MM.1S (cell line): ENCODE measurements at places on chromosomes 7 and 10.

DNA sequence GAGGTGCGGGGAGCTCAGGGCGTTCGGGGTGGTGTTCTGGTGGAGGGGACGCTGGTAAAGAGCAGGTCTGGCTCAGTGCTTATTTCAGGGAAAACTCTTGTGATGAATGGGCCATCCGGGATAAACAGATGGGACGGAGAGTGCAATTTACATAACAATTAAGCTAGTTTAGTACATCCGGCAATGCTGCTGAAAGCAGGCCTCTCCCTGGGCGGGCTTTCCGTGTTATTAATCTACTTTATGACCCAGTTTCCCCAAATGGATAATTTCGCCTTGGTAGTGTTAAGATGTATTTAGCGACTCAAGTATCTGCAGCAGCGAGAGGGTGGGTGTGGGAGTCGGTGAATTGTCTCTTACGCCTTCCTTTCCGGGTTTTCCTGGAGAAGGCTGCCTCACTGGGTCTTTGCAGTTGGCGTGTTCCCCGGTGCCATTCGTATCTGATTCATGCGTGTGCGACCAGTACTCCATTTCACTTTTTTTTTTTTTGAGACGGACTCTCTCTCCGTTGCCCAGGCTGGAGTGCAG lies 25.2 kb downstream of the FOXK1 start:
- no peak for DNase-seq

GRCh38 chr10:48901319-48901718 lies 38.3 kb downstream of the LRRC18 start:
- DNase-seq: no peak

GRCh38 chr10:87761892-87762291 lies 56.1 kb downstream of the ATAD1 start:
- no peak for DNase-seq

DNA sequence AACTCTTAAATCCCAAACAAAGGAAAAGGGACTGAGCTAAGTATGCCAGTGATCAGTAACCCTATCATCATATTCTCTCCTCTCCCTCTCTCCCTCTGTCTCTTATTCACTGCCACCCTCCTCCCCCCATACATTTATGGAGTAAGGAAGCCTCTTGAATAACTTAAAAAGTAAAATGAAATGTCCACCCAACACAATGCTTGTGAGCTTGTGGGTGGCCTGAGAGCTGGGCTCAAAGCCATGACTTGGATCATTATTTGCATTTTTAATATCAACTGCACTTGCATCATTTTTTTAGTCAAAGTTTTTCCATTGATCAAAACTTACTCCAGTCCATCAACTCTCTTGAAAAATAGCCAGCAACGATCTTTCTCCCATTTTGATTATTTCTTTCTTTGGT lies 46.8 kb downstream of the FAM107B start:
- DNase-seq: no peak

DNA sequence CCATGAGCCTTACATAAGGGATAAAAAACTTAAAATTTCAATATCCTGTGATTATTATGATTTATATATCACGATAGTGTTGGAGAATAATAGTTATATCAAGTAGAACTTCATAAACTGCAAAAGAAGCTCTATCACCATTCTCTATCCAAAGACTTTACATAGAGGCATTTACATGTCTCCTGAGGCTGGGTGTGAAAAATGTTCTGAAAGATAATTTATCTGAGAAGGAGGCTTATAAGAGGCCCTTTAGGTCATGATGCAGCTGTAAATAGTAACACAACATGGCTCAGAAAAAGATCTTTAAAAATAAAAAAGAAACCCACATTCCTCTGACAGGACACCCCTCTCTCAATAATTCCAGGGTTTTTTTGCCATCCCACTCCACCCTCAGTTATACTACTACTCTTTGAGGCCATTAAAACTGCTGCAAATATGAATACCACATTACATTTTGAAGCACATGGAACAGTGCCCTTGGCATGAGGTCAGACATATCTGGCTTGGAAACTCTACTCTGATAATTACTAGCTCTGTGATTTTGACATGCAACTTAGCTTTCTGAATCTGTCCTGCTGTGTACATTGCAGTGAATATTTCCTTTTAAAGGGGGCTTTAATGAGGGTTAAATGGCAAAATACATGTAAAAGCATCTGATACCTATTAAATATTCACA lies 55.5 kb downstream of the SLC16A12 start:
- no peak for DNase-seq

DNA sequence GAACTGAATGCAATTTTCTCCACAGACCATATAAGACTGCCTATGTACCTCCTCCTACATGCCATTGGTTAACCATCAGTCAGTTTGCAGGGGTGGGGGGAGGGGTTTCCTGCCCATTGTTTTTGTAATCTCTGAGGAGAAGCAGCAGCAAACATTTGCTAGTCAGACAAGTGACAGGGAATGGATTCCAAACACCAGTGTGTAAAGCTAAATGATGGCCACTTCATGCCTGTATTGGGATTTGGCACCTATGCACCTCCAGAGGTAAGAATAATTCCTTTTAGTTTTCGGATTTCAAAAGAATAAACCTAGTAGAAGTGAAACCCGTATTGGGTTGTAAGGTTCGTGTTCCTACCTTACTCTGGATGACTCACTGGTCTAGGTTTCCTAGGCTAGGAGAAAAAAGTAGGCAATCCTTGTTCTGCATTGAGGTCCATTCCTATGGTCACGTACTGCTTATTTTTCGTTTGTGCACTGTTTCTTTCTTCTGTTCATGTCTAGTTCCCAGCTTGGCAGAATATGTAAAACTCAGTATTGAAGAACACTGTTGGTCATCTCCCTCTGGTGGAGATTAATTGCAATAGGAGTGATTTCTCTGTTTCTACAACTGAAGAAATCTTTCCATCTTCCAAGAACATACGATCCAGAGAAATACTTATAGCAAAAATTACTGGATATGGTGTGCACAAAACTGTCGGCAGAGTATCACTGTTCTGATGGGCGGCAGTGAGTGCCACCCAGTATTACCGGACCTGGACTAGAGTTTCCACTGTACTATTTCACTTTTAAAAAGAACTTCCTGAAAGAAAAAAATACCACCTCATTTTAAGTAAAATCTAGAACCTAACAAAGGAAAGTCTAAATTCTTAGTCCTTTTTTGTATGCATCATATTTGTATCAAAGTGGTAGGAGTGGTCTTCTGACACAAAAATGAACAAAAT lies at the start of gene AKR1C3:
TSS of gene AKR1C3 (plus strand) at position 150 of the 941 bp plus-strand sequence. CDS start at position 181, 31 bp downstream.
- peak; percentile 77 for DNase-seq

DNA sequence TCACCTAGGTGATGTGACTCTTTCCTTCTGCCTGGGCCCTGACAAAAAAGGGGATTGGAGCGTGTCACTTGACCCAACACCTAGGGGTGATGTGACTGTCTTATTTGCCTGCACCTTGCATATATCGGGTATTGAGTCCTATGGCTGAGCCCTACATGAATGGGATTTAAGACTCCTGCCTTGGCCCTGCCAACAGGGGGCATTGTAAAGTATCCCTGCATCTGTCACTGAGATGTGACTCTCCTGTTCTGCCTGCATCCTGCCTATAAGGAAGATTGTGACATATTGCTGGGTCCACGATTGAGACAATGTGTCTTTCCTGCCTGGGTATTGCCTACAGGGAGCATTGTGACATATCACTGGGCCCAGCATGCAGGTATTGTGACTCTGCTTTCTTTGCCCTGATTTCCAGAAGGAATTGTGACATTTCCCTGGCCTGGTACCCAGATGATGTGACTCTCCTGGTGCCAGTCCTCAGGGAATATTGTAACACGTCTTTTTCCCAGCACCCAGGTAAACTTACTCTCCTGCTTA lies 14.2 kb upstream of the ZNF107 start:
- no peak for DNase-seq

DNA sequence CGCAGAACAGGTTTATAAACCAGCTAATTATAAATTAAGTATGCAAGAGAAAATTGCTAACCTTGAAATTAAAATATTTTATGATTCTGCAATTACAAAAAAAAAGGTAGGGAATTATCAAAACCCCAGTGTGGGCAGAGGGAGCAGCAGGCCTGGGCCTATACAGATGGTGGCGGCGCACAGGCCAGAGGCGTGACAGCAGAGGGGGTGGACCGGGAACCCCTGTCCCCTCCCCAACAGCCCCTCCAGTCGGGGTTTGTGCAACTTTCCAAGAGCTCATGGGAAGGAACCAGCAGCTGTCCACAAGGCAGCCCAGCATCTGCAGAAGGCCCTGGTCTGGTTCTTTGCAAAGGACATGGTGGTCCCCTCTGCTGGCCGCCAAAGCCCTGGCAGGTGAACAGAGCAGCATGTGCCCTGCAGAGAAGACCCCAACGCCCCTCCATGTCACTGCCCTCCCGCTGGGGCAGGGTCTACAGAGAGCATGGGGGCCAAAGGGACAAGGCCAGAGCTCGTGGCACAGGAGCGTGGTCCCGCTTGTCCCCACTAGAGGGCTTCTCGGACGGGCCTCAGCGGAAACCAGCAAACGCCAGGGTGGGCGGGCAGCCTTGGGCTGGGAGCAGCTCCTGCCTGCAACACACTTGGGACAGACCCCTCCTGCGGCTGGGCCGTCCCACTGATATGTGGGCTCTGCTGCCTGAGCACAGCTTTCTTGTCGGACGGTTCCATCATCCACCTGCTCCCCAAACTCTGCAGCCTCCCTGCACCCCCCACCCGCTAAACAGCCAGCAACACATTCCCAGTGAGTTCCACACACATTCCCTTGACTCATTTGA lies 75.1 kb downstream of the EBF3 start:
- DNase-seq: no peak

DNA sequence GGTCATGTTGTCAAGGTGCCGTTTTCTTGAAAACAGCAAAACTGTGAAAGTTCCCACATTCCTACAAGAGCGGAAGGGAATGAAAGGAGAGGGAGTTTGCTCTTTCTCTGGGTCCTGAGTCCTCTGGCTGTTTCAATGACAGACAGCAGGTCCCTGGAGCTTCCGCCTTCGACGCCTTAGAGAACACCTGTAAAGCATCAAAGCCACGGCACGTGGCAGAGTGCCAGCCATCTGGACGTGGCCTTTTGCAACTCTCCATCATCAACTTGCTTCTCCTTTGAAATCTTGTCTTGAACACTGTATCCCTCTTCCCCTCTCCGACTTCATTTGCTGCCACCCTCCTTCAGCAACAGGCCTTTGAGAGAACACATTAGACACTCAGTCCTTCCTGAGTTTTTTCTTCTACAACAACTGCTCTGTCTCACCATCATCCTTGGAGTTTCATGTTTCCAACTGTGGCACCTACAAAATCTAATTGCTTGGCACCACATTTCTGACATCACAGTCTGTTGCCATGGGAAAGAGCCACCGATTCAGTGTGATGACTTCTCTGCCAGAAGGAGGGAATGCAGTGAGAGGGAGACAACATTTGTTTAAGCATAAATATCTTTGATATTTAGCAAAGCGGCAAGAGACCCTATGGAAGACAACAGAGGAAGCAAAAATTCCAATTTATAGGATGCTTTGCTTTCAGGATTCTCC lies 204.9 kb upstream of the PTER start:
- no peak for DNase-seq

GRCh38 chr7:73682745-73683055 lies 553 bp downstream of the DNAJC30 start:
- no peak for DNase-seq

DNA sequence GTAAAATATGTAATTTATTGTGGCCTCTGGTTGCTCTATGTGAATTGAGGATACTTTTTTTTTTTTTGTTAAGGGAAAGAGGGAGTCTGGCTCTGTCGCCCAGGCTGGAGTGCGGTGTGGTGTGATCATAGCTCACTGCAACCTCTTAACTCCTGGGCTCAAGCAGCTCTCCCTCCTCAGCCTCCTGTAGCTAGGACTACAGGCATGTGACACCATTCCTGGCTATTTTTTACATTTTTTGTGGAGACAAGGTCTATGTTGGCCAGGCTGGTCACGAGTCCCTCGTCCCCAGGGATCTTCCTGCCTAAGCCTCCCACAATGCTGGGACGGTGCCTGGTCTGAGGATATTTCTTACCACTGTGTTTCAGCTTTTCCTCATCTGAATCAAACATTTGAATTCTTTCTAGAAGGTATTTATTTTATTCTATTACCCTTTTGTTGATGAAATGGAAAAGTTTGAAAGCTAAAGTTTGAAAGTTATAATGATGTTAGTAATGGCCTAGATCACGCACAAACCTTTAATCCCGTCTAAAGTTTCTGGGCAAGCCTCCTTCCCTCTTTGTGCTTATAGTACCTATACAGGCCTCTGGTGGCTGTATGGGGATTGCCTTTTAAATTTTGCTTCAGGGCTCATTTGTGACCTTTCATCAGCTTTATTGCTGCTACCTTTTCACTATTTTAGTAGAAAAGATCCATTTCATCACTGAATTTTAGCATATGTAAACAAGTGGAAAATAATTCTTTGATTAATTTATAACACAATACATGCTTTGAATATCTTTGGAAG lies 2.0 kb downstream of the IFRD1 start:
- DNase-seq: peak; percentile 39

GRCh38 chr7:46576950-46577349 lies 655.9 kb upstream of the IGFBP3 start:
- DNase-seq: no peak

DNA sequence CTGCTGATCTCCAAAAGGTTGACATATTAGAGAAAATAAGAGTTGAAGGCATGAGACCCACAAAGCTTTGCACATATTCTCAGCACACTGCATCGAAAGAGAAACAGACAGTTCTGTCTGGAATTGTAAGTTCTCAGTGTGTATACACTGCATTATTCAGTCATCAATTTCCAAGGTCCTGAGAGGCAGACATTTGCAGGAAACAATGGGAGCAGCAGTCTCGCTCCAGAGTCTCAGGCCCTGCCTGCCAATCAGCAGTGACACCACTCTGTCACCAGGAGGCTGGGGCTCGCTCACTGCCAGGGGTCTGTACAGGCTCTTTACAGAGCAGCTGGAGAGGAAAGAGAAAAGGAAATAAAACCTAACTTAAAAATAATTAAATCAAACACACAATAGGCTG lies 36.3 kb downstream of the JAZF1 start:
- DNase-seq: no peak

GRCh38 chr7:32248522-32248921 lies 178.3 kb upstream of the PDE1C start:
- DNase-seq: no peak

DNA sequence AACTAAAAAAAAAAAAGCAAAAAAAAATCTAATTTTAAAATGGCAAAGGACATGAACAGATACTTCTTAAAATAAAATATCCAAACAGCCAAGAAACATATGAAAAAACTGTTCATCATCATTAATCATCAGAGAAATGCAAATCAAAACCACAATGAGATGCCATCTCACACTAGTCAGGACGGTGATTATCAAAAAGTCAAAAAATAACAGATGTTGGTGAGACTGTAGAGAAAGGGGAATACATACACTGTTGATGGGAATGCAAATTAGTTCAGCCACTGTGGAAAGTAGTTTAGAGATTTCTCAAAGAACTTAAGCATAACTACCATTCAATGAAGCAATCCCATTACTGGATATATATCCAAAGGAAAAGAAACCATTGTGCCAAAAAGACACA lies 30.2 kb downstream of the COBL start:
- peak; percentile 25 for DNase-seq

DNA sequence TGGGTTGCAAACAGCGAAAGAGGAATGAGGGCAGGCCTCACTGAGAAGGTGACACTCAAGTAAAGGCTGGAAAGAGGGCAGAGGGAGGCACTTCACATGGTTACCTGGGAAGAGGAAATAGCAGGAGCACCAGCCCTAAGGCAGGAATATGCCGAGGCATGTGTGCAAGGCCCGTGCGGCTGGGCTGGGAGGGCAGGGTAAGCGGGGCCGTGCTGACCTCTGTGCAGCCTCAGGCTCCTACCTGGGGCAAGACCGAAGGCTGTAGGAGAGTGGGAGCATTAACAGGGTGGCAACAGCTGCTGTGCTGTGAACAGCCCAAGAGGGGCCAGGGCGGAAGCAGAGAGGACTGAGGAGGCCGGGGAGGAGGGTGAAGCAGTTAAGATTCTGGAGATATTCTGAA lies 24.0 kb upstream of the SH3PXD2A start:
- DNase-seq: no peak
